NCI-H1105 (cell line): ENCODE measurements at places on chromosomes 5 and 9.

DNA sequence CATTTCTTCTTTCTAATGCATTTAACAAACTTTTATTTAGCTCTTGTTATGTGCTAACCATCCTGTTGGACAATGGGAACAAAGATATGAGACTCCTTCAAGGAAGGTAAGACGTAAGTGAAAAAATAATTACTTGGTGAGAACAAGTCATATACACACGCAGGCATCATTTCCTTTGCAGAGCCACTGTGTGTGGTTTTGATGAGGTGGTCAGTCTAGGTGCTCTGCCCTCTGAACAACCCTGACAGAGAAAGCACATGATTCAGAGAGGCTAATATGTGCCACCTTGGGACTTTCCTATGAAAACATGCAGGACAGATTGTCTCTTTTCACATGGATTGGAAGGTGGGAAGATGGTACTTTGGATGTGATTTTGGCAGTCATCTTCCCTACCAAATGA, 1162.5 kb upstream of the DMAC1 start:
- no peak for DNase-seq

DNA sequence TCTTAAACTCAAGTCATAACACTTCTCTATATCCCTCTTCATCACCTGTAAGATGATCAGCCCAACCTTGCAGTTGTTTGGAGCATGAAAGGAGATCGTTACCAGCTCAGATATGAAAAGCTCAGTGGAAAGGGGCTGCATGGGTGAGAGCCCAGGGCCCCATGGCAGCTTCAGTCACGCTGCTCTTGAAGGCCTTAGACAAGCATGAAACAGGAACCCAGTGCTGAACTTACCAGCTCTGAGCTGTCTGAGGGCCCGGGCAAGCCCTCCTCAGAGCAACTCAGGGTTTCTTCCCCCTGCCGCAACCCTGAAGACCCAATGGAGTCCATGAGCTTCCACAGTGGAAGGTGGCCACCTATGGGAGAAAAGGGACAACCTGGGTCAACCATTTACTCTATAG, 3.3 kb downstream of the HK3 start:
- DNase-seq: no peak

- DNase-seq: no peak
Observed at GRCh38 chr5:67000794-67001475, 195.7 kb downstream of the CD180 start.

DNA sequence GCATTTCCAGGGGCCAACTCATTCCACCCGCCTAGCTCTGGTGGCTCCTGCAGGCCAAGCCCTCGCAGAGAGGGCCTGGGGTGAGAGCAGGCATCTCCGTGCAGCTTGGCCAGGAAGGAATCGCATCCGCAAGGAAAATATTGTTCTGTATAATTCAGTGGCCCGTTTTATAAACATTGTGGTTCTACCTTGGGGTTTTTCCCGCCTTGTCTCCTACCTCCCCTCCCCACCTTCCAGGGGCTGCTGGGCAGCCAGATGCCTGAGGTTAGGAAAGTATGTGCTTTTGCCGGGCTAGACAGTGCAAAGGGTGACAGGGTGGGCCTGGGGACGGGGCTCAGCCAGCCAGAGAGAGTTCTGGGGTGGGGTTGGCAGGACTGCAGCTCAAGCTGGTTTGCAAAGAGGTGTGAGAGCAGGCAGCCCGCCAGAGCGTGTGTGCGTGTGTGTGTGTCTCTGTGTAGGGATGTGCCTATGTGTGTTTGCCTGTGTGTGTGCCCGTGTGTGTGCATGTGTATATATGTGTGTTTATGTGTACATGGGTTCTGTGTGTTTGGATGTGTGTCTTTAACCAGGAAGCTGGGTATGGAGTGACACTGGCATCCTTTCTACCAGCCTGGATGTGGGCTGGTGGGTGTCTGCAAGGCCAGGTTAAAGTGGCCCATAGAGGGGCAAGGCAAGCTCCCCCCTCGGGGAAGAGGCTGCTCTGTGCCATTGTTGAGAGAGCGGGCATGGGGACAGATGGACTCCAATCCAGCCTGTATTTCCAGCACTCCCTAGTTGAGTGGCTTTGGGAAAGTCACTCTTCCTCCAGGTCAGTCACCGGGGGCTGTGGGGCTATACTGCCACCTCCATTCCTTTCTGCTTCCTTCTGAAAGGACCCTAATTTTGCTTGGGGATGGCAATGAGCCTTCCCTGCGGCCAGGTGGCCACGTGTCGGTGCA, 10.6 kb upstream of the SLC2A6 start:
- DNase-seq: no peak

DNA sequence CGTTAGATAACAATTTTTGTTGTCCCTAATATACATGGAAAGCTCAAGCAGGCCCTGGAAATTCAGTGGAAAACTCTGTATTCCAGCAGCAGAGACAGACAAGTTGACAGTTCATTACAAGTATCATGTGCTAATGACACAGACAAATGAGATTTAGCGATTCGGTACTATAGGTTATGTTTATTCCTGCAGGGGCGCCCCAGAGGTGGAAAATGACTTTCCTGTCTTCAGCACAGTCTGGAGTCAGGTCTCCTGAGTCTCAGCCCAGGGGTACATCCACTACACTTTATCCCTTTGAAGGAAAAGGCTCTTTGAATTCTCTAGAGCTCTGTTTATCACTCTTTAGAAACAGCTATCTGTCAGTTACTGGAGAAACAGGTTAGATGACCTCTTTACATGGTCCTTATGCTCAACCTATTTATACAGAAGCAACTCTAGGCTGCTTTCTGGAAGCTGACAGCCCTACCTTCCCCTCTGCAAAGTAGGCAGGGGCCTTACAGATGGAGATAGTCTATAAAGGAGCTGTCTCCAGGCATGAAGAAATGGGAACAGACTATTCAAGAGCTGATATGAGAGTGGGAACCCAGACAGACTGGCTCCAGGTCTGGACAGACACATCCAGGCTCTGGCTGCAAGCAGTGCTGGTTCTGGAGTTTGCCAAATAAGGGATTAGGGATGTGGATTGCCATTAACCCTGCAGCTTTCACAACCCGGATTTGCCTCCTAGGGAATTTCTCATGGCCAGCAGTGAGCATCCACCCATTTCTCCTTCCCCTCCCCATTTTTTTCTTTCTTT, 7.2 kb upstream of the SLC31A2 start:
- no peak for DNase-seq

DNA sequence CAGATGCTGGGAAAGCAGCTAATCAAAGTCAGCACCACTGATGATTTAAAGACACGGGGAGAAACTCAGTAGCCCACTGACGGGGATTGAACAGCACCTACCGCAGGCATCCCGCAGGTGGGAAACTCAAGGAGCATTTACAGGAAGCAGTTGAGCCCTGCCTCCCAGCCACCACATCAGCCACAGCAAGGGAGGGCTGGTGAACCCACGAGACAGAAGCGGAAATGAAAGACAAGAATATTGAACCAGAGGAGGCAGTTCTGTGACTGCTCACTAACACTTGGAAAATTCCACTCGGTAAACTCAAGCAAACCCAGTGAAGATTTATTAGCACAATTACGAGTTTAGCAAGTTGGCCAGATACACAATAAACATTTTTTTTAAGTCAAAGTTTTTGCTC, 10.6 kb upstream of the FAM163B start:
- no peak for DNase-seq

DNA sequence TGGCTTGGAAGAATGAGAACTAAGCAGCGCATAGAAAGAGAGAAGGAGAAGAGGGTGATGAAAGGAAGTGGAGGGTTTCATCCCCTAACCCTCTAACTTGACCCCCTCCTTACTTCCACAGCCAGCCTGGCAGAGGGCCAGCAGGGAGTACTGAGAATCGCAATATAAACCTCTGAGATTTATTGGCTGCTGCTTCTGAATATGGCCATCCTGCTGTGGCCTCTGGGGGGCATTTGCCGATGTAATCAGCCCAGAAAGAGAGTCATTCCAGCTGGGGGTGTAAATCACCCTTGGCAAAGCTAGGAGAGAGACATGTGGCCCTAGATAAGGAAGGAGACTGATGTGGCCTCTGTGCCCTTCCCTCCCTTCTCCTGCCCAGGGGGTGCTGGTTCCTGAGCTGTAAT, 960 bp upstream of the GFRA3 start:
- no peak for DNase-seq

DNA sequence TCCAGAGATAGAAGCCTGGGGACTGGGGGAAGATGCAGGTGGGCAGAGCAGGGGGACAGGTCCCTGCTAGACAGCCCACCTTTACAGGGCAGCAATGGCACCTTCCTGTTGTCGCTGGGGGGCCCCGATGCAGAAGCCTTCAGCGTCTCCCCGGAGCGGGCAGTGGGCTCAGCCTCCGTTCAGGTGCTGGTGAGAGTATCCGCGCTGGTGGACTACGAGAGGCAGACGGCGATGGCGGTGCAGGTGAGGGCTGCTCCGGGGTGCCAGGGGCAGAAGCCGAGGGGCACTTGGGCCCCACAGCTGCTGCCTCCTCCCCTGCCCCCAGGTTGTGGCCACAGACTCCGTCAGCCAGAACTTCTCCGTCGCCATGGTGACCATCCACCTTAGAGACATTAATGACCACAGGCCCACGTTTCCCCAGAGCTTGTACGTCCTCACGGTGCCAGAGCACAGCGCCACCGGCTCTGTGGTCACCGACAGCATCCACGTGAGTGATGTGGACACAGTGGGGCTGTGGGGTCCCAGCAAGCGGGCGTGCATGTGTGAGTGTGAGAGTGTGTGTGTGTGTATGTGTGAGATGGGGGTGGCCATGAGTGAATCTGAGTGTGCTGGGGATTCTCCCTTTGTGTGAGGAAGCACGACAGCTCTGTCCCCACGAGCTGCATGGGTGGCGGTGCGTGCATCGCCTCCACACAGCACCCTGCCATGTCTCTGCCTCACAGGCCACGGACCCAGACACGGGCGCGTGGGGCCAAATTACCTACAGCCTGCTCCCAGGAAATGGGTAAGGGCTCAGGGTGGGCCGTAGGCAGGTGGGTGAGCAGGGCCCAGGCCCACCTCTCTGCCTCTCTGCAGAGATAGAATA, 28.4 kb downstream of the CDHR2 start:
- DNase-seq: no peak

- DNase-seq: no peak
Observed at GRCh38 chr5:150503977-150504620, 3.8 kb upstream of the NDST1 start.

- no peak for DNase-seq
Observed at GRCh38 chr9:15612962-15613361, 60.1 kb downstream of the CCDC171 start.

- no peak for DNase-seq
Observed at GRCh38 chr9:108443019-108443633, 412.7 kb downstream of the ACTL7B start.

GRCh38 chr9:124828489-124829333, 24.5 kb upstream of the WDR38 start:
- DNase-seq: no peak

GRCh38 chr5:113205323-113205722, 228.7 kb downstream of the DCP2 start:
- no peak for DNase-seq

DNA sequence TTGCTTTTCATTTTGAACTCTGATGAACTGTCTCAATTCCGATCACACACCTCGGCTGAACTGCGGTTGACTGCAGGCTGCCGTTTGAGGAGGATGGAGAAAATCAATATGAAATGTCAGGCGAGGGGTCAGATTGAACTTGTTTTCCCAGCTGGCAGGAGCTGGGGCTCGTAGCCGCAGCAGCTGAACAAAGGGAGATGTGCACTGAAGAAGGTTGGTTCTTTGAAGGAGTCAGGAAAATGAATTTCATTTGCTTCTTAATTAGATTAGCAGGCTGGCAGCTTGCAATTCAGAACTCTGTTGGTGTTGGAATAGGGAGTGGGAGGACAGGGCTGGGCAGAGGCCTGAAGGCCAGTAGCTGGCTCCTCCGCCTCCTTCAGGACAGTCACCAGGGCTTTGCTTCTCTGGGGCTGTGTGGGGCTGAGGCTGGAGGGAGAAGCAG, 117.4 kb upstream of the GPR151 start:
- no peak for DNase-seq

- no peak for DNase-seq
Observed at GRCh38 chr9:21657966-21658667, 144.3 kb upstream of the MTAP start.

GRCh38 chr5:31113101-31113500, 80.4 kb upstream of the CDH6 start:
- no peak for DNase-seq

GRCh38 chr9:7216004-7216841, 458.4 kb downstream of the KDM4C start:
- DNase-seq: no peak
